ENCODE measurements at places on chromosomes 2 and 18.

- peak; percentile 45 for DNase-seq
These were observed 421 bp upstream of the VAMP5 start for GRCh38 chr2:85583667-85584353.

- no peak for DNase-seq
These were observed 389.7 kb upstream of the ATP5MC3 start for GRCh38 chr2:175571078-175571653.

DNA sequence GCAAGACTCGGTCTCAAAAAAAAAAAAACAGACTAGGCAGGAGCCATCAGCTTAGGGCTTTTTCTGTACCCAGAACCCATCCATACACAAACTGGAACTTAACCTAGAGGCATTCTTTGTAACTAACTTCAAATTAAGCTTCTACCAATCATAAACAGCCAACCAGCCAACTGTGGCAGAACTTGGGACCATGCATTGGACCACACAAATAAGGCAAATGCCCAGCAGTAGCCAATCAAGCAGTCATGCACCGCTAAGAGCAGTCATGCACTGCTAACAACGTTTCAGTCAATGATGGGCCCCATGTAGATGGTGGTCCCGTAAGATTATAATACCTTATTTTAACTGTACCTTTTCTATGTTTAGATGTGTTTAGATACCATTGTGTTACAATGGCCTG, 22.7 kb downstream of the TUBB6 start:
- no peak for DNase-seq

- DNase-seq: no peak
These were observed 88.7 kb downstream of the HDAC4 start for GRCh38 chr2:239312081-239312511.

DNA sequence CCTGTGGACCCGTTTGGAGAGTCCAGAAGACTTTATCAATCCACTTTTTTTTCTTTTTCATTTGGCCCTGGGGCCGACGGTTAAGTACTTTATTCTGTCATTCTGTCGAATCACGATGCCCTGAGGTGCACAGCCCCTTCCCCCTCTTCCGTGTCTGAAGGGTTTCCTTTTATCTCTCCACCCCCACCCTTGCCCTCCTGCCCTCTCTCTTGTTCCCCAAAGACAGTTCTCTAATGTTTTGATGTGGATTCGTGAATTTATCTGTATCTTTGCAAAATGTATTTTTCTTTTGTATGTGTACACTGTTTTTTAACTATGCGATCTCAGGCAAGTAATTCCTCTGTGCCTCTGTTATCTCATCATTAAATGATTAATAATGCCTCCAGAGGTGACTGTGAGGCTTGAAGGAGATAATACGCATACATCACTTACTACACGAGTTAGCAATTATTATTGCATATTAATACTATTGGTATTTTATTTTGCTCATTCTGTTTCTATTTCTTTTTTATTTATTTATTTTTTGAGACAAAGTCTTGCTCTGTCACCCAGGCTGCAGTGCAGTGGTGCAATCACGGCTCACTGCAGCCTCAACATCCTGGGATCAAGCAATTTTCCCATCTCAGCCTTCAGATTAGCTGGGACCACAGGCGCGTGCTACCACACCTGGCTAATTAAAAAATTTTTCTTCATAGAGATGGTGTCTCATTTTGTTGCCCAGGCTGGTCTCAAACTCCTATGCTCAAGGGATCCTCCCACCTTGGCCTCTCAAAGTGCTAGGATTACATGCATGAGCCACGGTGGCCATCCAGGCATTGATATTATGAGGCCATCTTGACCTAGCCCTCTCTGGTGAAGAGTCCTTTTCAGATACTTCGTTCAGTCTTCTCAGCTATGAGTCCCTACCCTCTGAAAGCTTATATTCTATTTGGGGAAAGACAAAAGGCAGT, 1.4 kb upstream of the CASP8 start:
- no peak for DNase-seq

GRCh38 chr2:239689410-239689809, 288.6 kb upstream of the HDAC4 start:
- no peak for DNase-seq

DNA sequence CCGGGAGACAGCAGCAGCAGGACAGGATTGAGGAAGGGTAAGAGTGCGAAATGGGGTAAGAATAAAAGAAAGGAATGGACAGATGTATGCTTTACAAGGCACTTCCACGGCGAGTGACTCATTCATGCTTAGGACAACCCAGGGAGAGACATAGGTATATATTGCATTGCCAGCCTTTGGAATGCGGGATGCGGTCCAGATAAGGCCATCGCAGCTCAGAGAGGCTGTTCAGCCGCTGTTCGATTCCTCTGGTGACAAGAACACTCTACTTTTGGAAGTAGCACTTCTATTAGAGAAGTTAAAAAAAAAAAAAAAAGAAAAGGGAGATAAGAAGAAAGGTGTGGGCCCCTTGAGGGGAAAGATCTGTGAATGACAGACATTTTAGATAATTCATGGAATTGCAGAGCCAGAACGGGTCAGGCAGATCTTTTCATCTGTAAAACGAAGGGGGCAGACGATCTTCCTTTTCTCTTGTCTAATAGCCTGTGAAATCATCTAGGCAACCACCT, 819 bp upstream of the NCOA1 start:
- DNase-seq: peak; percentile 21

- DNase-seq: no peak
These were observed 28.9 kb upstream of the GALR1 start for GRCh38 chr18:77220726-77221125.

DNA sequence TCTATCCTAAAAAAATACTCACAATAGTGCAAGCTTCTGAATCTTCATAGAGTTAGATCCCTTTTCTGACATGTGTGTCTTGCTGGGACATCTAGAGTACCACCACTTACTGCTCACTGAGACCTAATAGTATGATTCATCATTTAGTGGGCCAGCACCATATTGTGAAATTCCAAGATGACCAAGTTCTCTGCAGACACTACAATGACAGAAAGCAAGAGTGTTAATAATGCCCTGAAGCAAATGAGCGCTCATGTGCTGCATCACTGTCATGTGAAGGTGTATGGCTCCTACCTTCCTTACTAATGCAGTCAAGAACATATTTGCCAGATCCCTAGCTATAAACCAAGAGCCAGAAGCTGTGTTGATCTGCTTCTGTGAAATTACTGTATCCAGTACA, 606.2 kb upstream of the NXPH2 start:
- no peak for DNase-seq

GRCh38 chr2:235444101-235444597, 49.7 kb upstream of the AGAP1 start:
- no peak for DNase-seq

DNA sequence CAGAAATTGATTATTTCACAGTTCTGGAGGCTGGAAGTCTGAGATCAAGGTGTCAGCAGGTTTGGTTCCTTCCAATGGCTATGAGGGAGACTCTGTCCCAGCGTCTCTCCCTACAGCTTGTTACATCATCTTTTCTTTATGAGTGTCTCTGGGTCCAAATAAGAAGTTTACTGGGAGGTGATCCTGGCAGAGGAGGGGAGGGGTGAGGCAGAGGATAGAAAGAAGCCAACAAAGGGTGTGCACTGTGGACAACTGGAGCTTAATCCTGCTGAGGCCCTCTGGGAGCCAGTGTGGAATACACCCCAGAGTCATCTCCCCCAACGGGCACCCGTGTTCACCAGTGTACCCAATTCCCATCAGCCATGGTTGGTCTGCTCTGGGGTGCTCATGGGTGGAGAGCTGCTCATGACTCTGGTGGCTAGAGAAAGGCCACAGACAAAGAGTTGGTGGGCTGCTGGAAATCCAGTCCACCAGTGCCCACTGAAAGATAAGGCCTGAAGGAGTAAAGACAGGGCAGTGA, 57.5 kb upstream of the CTLA4 start:
- no peak for DNase-seq

DNA sequence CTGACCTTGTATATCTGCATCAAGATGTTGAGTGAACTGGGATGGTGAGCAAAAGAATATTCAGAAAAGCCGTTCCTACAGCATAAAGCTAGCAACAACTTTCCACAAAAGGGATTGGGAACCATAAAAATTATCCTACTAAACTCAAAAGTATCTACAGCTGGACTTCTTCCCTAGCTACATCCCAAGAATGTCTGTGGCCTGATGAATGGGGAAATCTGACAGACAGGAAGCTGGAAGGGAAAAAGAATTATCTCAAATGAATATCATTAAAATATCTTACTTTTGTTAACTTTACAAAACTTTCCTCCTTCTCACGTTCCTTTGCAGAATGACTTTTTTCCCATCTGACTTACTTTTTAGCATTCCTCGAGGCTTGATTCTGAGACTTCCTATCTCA, 150.9 kb downstream of the PDE11A start:
- DNase-seq: no peak

- DNase-seq: no peak
These were observed 6.3 kb downstream of the CTAGE1 start for GRCh38 chr18:22411446-22411845.

DNA sequence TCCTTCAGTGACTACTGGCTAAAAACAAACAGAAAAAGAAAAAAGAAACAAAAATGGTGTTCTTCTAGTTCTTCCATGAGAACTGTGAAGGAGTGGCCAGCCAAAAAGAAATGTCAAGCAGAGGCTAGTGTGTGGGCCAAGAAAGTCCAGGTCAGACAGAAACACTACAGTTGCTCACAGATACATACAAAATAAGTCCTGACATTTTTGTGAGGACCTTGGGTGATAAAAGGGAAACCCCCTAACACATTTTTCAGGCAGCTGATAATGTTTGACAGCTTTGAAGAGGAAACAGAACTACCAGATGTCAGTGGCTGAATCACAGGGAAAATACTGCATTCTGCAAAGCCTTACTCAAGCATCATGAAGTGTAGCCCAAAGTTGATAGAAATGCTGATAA, 28.1 kb downstream of the ARHGAP25 start:
- no peak for DNase-seq

DNA sequence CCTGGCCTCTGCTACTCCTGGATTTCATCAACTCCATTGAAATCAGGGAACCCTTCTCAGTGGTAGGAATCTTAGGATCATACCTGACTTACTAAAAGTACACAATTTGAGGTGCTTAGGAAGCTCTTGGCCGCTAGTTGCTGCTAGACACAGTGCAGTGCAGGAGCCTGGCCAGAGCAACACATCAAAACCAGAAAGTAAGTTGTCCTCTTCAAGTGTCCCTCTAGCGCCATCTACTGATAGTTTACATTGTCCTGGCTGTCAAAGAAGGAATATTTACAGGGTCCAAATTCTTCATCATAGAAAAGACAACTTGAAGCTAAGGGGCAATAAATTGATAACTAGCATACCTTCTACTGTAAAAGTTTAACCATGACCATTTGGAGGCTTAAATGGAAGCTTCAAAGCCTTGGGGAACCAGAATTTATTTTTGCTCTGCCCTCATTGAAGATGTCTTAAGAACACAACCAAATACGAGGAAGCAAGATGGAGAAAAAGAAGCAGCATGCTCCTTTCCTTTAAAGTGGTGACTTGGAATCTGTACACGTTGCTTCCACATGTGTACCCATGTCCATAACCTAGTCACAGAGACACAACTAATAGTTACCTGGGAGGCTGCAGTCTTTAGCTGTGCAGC, 889.1 kb upstream of the GCFC2 start:
- DNase-seq: no peak

DNA sequence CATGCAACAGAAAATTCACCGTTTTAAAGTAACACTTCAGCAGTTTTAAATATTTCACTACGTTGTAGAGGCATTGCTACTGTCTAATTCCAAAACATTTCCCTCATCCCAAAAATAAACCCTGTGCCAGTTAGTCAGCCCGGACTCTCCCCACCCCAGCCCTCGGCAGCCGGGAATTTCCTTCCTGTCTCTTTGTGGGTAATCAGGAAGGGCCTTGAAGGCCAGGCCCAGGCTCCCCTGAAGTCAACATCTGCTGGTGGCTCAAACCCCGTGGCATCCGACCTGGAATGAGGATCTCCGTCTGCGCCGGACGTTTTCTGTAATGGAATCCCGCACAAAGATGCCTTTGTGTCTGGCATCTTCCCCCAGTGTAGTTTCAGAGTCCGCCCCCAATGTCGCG, 219.6 kb downstream of the SNTG2 start:
- no peak for DNase-seq

DNA sequence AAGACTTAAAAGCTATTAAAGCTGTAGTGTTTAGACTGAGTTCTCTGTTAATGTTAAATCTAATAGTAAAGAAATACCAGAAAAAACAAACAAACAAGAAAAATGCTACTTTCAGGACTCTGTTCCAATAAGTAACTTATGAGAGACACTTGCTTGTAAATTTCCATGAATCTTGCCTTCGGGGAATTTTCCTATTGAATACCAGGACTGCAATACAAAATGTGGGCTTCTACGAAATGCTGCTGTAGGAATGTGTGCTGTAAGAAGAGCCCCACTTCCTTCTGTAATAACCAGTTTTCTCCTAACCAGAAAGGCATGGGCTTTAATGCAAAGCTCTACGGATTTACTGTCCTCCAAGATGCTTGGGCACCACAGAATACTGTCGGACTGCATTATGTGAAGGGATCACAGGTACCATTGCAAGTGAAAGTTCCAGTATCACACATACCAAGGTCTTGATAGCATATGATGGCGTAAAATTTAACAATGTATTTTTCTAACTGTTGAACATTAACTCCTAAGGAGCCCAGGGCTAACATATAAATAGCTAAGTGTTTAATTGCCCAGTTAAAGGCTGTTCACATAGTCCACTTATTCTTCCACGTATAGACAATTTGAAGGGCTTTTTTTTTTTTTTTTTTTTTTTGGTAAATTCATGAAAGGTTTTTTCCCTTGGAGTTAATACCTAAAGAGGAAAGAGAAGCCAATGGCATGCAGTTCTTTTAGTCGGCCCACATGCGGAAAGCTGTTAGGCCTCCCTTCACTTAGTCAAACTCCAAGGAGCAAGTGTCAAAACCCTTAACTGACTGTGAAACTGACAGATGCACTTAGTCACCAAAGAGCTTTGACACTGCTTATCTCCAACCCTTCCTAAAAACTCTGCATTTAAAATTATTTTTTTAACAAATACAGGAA, 564.0 kb upstream of the POU3F3 start:
- no peak for DNase-seq

- DNase-seq: no peak
These were observed 226.4 kb upstream of the HS6ST1 start for GRCh38 chr2:128545085-128545484.

DNA sequence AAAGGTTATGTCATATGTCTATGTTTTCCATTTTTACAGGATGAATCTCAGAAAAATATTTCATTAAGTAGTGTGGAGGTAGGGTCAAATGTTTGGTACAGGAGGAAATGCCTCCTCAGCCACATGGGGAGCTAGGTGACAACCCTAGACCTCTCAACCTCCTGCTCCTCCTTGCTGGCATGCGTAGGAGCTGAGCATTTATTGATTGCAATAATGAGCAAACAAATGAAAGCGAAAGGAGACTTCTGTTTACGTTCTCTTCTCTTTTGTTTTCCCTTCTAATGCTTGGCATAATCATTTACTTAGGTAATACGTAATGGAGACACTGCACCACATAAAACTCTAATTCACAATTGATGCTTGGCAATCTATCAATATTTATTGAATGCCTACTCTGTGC, 95.1 kb upstream of the CCBE1 start:
- DNase-seq: no peak

- no peak for DNase-seq
These were observed 47.8 kb downstream of the TRAPPC12 start for GRCh38 chr2:3427272-3427671.

GRCh38 chr2:108586631-108587030, 52.4 kb downstream of the LIMS1 start:
- no peak for DNase-seq
